ENCODE measurements at places on chromosomes 12 and 14.

GRCh38 chr12:11847539-11847938 lies 198.1 kb downstream of the ETV6 start:
- no peak for DNase-seq

- no peak for DNase-seq
Observed at GRCh38 chr14:38199739-38200138, 8.0 kb upstream of the SSTR1 start.

DNA sequence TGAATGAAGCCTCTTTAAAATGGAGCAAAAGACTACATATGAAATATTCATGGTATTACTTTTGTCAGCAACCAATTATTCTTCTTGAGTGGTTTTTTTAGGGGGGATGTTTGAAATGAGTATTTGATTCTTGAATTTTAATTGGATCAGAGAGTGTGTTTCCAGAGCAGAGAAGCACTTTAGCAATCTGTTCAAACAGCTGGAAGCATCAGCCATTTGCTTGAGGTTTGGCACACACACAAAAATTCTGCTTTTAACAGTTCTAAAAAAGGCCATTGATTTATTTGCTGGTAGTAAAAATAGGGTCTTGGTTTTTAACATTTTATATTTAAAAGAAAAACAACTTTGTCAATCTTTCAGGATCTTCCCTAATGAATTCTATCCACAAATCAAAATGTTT lies 292.7 kb downstream of the LRFN5 start:
- DNase-seq = no peak

DNA sequence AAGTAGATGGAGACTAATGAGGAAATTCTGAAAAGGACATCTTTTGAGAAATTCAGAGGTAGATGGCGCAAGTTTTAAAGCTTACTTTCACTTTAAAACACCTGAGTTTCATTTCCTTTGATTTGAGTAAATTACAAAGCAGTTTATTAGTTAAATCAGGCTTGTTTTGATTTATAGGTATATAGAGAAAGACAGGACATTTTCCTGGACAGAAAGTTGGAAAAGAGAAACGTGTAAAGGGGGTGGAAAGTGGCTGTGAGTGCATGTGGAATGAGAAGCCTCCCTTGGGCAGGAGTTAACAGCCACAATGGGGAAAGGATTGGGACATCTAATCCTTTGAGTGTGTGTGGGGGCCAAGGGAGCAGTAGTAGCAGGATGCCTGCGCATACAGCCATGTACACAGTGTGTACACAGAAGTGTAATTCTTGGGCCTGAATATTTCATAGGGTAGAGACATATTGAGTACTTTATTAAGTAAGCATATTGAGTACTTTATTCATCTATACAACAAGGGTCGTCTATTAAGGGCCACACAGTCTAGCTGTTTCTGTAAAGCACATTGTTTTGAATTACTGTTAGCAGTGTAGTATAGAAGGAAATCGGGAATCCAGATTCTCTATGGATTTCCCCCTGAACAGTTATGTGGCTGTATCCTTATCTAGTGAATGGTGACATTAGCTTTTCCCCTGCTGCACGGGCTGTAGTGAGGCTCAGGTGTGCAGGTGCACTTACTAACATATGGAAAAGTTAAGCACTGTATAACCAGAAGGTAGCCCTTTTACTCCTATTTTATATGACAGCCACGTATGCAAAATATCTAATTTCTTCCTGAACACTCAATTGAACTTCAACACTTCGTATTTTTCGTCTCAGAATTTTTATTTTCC lies 19.1 kb downstream of the MARK3 start:
- DNase-seq = no peak

GRCh38 chr14:105980224-105980623 lies 453.8 kb downstream of the TMEM121 start:
- DNase-seq = no peak

- DNase-seq = no peak
Observed at GRCh38 chr14:57755018-57755521, 110.8 kb downstream of the SLC35F4 start.

GRCh38 chr12:13530966-13531365 lies 334.4 kb downstream of the EMP1 start:
- DNase-seq = no peak

GRCh38 chr12:57899010-57899662 lies 42.2 kb upstream of the ATP23 start:
- DNase-seq = peak; percentile 77

DNA sequence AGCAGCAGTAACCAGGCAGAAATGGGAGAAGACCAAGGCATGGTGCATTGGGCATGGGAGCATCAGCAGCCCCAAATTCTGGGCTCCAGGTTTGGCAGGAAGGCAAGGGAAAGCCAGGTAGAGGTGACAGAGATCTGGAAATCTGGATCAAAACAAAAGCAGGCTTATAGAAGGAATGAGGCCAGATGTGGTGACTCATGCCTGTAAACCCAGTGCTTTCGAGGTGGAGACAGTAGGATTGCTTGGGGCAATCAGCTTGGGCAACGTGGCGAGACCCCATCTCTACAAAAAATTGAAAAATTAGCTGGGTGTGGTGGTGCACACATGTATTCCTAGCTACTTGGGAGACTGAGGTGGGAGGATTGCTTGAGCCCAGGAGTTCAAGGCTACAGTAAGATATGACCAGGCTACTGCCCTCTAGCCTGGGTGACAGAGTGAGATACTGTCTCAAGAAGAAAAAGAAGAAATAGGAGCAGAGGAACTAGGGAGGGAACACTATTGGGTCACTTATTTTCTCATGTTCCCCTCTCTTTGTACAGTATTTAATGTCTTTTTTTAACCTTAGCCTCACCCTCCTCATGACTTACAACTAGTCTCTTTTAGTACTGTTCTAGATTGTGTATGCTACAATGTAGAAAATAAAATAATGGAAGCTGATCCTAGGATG lies 25.1 kb downstream of the SLC4A8 start:
- DNase-seq = no peak

GRCh38 chr12:122097927-122098756 lies 19.6 kb downstream of the MLXIP start:
- DNase-seq = no peak

DNA sequence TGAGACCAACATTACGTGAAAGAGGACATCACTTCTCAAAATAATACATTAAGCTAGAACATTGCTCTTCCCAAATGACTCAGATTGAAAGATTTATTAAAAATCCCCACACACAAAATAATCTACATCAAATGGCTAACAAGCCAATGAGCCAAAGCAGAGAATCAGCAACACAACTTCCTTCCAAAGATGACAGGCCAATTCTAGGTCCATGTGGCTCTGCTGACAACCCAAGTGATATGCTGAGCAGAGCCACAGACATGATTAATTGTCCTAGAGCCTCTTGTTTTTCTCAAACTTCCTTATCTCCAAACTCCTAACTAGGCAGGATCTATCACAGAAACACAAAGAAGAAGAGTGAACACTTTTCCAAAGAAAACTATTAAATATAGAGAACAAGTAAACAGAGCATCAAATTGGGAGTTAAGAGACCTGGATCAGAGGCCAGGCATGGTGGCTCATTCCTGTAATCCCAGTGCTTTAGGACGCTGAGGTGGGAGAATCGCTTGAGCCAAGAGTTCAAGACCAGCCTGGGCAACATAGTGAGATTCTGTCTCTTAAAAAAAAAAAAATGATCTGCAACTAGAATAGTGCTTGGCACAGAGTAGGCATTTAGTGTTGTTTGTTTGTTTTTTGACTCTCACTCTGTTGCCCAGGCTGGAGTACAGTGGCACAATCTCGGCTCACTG lies 38.5 kb downstream of the SENP1 start:
- no peak for DNase-seq

GRCh38 chr12:62301799-62302133 lies 41.6 kb downstream of the USP15 start:
- no peak for DNase-seq

DNA sequence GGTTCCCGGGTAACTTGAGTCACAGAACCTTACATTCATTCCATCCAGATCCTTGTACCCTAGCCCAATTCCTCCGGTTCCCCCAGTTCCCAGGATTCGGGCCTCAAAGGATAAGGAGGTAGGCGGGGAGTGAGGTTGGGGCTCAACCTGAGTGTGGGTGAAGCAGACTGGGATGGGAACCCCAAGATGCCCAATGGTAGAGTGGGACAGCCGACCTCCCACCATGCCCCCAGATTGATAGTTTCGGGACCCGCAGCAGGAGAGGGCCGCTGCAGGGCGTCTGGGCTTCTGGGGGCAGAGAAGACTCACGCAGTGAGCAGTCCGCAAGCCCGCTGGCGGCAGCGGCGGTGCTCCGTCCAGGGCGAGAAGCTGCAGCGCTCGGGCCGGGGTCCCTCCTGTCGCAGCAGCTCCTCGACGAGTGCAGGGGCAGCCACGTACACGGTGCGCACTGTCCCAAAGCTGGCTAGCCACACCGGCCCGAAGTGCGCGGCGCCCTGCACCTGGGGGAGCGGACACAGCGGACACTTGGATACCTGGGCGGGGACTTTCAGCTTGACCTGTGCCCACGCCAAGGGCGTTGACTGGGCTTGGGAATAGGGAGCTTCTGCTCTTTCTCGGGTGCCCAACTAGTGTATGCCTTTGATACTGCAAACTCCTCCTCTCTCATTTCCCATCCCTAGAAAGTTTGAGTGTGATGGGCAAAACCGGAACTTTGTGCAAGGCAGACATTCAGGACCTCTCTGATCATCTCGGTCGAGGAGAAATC lies 997 bp downstream of the CYP27B1 start:
- no peak for DNase-seq

DNA sequence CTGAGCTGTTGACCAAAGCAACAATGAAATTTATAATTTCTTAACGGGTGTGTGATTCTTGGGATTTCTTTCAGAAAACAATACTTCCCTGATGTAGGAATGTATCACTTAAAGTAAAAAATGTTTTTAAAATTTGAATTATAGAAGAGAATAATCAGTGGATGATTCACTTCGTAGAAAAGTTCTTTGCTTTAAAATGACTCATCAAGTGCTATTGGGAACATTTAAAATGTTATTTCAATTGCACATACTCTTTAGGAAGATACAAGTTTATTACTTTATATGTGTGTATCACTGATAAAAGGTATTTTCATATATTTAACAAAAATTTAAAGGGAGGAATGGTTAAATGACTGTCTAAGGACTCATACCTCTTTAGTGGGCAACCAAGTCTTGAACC lies 155.3 kb downstream of the PDE3A start:
- DNase-seq = no peak

DNA sequence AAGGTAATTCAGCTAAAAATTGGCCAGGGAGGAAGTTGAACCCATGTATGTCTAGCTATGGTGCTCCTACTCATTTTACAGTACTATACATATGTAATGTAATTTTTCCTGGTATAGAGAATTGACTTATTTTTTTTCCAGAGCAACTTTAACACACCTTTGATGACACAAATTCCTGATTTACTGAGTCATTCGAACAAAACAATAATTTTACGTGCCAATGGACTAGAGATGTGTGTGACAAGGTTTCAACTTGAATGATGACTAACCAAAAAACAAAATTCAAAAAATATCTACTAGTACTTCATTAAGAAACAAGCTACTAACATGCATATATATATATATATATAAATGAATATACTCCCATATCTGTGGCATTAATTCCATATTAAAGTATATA lies 180.5 kb downstream of the KITLG start:
- DNase-seq = no peak

GRCh38 chr14:24310646-24311604 lies at the start of gene LTB4R:
LTB4R (plus strand) TSS chr14:24311502; CDS start chr14:24315652, 4,150 bp downstream.
- DNase-seq = peak; percentile 61

GRCh38 chr14:47332106-47332505 lies 343.3 kb downstream of the MDGA2 start:
- no peak for DNase-seq

GRCh38 chr14:61754627-61755381 lies 7.4 kb upstream of the SNAPC1 start:
- no peak for DNase-seq

DNA sequence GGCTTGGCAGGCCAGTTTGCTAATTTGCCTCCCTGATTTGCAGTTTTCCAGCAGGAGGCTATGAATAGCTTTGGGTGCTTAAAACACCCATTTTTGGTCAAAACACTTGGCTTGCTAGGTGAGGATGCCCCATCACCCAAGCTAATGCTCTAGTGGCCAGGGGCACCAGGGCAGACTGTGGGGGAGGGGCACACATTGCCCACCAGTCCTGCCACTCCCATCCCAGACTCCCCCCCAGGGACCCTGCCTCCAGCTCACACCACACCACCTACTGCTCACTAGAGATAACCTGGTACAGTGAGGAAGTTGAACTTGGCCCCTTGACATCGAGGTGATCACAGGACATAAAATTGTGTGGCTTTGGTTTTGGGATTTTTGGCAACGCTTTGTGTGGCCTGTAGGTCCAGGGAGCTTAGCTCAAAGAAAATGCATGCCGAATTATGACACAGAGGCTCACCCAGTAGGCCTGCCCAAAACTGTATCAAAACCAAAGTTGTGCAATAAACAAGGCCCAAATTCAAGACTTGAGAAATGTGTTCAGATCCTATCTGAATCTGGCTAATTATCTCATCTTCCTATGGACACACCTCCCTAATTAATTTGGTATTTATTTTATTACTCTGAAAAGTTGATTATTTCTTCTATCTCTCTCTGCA lies 4.3 kb downstream of the NUAK1 start:
- no peak for DNase-seq

DNA sequence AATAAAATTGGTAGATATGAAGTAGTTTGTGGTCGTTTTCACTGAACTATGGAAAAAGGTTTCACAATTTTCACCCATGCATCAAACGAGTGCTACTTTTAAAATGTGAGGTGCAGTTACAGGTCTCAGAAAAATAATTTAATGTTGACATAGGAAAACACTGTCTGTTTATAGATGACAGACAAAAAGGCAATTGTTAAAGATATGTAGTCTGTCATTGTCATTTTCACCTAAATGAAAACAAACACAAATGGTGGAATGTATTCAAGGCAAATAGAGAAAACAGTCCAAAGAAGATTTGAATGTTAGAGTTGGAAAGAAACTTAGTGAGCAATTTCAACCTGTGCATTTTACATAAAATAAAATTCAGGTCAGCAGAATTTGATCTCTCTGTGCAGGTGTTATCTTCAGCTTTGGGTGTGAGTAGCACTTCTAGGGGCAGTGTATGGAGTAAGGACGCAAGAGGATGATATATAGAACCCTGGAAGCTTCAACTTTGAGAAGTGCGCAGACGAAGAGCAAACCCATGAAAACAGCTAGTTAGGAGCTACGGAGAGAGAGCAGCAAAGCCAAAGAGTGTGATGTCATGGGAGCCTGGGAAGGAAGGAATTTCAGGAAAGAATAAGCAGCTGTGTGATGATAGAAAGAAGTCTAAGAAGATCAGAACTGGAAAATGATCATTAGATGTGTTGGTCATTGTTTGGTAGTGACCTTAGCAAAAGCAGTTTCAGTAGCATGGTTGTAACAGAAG lies 6.2 kb downstream of the RERG start:
- no peak for DNase-seq

- DNase-seq = no peak
Observed at GRCh38 chr12:47939009-47939601, 24.3 kb upstream of the TMEM106C start.

- no peak for DNase-seq
Observed at GRCh38 chr12:115199831-115200230, 515.9 kb upstream of the TBX3 start.

All from stimulated activated CD4-positive, alpha-beta T cell treated with anti-CD3 and anti-CD28 coated beads, Interleukin-4, amount 100 ng/mL, for 1 hour (primary cell).